Activated CD8-positive, alpha-beta memory T cell treated with anti-CD3 and anti-CD28 coated beads, Interleukin-2, amount 10 ng/mL, durations not matched to agents 7 days and 5 days (primary cell): ENCODE measurements at places on chromosomes 2 and 18.

GRCh38 chr2:120293096-120294007 is 40.7 kb downstream of the RALB start:
- DNase-seq, result no peak

DNA sequence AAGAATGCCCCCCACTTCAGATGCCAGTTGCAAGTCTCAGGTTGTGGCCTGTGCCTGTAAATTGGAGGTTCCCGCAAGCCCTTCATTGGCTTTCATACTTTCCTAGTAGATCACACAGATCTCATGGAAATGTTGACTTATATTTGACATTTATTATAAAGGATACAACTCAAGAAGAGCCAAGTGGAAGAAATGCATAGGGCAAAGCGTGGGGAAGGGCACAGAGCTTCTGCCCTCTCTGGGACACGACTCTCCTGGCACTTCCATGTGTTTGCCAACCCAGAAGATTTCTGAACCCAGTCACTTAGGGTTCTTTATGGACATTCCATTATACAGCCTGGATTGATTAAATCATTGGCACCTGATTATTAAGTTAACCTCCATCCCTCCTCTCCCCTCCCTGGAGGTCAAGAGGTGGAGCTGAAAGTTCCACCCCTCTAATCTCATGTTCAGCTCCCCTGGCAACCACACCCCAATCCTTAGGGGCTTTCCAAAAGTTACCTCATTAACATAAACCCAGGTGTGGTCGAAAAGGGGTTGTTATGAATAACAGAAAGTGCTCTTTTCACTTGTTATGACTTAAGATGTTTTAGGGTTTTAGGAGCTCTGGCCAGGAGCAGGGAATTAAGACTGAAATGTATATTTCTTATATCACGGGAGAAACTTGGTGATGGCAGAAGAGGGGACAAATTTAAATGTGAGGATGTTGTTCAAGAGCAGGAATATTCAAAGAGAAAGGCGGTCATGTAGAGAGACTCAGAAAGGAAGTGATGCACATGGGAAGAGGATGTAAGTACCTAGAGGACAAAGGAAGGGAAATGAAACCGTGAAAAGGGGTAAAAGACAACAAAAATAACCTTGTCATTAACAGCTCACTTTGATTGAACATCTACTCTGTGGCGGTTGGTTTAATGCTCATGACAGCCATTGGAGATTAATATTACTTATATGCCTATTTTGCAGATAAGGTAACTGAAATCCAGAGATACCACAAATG is 31.8 kb downstream of the SP100 start:
- no peak for DNase-seq

DNA sequence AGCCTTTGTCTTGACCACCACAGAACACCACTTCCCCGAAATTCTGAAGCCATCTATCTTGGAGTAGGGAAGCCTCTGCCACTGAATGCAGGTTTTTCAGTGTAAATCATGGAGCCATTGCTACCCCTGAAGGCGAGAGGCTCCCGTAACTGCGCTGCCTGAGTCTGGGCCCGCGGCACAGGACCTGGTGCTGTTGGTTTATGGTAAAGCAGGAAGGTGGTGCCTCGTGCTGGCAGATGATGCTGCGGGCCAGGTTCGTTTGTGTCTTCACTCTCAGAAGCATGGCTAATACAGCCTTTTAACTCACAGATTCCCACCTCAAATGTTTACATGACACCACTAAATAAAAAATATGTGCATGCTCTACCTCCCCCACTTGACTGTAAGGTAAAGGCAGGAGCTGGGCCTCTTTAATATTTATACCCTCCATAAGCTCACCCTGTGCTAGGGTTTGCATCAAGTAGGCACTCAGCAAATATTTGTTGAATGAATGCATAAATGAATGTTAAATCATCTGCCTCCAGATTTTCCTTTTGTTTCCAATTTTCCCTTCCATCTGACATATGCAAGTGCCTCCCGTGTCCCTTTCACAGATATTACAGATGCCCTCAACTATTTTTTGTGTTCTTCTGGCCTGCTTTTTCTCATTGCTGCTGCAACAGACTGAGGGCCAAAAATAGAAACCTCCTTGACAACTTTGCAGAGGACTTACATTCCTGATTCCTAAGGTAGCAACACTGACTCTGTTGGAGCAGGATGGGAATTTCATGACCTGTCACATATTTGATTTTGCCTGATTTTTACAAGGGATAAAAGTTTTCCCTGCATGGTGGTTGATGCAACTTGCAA is 83.5 kb upstream of the CPO start:
- DNase-seq, result no peak

DNA sequence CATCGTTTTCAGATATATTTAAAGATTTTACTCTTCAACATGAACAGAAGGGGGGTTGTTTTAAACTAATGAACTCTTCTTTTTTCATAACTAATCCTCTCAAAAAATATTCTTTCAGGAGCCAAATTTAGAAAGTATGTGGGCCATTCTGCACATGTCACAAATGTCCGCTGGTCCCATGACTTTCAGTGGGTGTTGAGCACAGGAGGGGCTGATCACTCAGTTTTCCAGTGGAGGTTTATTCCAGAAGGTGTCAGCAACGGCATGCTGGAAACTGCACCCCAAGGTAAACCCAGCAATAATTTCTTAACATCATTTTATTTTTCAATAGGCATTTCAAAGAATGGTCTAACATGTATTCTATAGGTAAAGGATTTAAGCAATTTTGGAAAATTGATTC is 136.0 kb downstream of the EML6 start:
- no peak for DNase-seq
